Urothelium cell line (cell line): ENCODE measurements at places on chromosomes 5 and 9.

- DNase-seq: no peak
Measured at GRCh38 chr5:143061161-143061945, 291.2 kb downstream of the ARHGAP26 start.

DNA sequence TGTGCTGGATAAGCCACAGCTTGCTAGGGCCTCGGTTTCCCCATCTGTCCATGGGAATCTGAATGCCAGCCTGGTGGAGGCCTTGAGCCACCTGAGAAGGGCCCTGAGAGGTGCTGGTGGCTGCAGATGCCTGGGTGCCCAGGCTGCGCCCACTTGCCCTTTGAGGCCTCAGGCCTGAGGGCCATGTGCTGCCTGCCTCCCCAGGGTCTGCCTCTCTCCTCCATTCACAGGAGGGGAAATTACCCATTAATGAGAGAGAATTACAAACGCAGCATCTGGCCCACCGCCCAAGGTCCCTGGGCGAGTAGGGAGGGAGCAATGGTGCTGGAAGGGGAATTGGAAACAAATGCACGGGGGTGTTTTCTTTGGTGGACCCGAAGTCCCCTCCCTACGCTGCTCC, 59.6 kb downstream of the BARX1 start:
- DNase-seq: no peak

GRCh38 chr9:129416821-129417539, 203.9 kb downstream of the C9orf50 start:
- peak; percentile 37 for DNase-seq

- no peak for DNase-seq
Measured at GRCh38 chr5:14435481-14435880, 146.1 kb upstream of the OTULINL start.

DNA sequence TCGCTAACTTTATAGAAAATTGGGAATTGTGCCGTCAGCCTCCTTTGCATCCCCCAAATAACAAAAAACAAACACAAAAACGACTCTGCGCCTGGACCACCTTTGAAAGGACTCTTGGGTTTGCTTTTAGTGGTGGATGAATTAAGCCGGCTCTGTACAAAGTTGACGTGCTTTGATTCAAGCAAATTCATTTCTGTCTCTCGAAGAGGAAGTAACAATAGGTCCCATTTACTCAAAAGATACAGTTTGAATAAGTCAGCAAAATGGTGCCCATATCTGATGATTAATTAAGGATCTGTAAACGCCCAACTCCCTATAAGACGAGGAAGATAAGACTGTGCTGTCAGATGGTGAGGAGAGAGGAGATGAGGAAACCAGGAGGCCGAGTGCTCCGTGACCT, 67.8 kb downstream of the AK8 start:
- no peak for DNase-seq

GRCh38 chr9:106941916-106942315, 79.0 kb downstream of the ZNF462 start:
- DNase-seq: no peak

GRCh38 chr5:140635291-140636257, 2.6 kb upstream of the CD14 start:
- no peak for DNase-seq

GRCh38 chr9:133585481-133586351, 23.5 kb downstream of the FAM163B start:
- DNase-seq: no peak

- DNase-seq: no peak
Measured at GRCh38 chr9:137786511-137786920, 91.1 kb upstream of the CACNA1B start.

DNA sequence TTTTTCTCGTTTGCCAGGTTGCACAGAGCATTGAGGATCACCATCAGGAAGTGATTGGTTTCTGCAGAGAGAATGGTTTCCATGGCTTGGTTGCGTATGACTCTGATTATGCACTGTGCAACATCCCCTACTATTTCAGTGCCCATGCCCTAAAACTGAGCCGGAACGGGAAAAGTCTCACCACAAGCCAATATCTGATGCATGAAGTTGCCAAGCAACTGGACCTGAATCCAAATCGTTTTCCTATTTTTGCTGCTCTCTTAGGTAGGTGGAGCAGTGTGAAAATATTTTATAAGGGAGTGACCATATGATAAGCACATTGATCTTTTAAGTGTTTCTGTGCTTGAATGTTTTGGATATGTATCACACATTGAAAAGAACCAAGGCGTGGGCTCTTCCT, 17.7 kb upstream of the FAM120AOS start:
- DNase-seq: no peak

DNA sequence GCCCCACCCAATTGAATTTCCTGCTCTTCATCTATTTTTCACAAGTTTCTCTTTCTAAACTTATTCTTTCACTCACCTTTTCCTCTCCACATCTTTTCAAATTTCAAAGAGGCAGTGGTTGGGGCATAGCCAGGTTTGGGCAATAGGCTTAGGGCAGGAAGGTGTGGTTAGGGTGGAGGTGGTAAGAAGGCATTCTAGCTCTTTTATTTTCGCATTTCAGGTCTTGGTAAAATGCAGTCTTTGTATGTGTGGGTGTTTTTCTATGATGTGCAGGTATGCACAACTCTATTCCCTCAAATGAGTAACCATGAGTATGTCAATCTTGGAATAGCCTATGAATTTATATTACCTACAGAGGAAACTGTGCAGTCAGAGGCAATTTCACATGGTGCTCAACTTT, 129.8 kb upstream of the IFNE start:
- DNase-seq: no peak

GRCh38 chr9:93182572-93182971, 1.4 kb upstream of the WNK2 start:
- no peak for DNase-seq

DNA sequence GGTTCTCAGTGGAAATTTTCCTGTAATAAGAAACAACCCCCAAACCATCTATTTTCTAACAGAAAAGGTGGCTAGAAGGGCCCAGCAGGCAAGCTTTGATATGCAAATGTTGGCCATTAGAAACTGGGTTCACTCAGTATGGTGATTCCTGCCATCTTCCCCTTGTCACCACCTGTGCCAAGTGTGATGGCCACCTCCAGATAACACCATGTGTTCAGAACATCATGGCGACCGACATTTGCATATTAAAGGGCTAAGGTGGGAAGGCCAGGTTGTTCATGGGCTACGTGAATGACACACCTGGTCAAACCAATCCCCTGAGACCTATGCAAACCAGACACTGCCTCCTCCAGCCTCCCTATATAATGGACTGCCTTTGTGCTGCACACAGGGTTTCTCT, 20.4 kb downstream of the FOXE1 start:
- DNase-seq: no peak

DNA sequence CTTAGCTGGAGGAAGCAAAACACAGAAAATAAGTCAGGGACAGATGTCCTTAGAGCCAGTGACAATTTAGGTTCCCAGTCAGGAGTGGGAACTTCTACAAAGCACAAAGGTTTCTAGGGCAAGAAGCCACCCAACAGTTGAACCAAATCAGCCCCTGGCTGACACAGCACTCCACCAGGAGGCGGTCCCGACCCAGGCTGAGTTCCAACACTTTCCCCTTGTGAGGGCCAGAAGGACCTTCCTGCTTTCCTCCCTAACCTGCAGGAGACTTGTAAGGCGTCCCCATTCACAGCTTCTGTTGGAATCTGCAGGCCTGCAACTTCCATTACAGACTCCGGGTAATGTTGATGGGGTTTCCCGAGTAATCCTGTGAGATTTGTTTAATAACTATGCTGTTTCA, 416.4 kb upstream of the IRX1 start:
- no peak for DNase-seq

DNA sequence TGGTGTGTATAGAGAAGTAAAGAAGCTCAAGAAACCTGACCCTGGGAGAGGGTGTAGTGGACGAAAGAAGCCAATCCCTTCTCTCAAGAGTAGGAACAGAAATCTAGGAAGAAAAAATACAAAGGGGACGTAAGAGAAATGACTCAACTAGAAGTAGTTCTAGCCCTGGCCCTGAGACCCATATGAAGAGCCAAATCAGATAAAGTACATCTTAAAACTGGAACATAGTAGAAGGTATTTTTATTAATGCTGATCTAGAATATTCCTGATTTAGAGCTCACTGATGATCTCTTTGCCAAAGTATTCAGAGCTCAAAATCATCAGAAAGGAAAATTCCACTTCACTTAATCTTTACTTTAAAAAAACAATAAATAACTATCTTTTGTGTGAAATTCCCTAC, 184.8 kb downstream of the MLLT3 start:
- DNase-seq: no peak

DNA sequence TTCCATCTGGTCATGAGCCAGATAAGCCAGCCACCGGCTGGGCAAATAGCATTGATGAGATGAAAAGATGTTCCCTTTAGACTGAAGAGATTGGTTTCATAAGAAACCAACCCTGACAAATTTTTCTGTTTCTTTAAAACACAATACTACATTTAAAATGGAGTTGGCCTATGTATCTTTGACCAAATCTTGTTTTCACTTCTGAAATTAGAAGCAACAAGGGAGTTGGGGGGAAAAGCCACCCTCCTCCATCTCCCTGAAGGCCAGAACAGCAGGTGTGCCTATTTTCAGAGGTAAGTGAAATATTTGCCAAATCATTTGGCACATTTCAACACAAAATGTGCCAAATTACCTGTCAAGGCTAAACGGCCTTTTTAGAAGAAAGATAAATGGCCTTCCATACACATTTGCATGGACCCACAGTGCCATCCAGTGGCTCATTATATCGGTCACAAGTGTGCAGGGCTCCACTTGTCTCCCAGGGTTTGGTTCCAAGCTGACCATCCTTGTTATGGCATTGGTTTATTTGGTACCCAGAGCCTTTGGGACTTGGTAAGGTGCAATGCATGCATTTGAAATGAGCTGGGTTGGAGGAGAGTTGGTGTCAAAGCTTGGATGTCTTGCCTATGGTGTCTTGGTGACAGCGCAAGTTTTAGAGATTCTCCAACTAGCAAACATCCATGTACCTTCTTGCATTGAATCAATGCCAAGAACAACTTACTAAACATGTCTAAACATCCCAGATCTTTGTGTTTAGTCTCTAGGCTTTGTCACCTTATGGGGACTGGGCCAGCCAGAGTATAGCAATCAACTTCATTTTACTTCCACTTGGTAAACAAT, 372.0 kb upstream of the KIF2A start:
- DNase-seq: peak; percentile 57

- peak; percentile 5 for DNase-seq
Measured at GRCh38 chr9:17116400-17116837, 18.4 kb upstream of the CNTLN start.

DNA sequence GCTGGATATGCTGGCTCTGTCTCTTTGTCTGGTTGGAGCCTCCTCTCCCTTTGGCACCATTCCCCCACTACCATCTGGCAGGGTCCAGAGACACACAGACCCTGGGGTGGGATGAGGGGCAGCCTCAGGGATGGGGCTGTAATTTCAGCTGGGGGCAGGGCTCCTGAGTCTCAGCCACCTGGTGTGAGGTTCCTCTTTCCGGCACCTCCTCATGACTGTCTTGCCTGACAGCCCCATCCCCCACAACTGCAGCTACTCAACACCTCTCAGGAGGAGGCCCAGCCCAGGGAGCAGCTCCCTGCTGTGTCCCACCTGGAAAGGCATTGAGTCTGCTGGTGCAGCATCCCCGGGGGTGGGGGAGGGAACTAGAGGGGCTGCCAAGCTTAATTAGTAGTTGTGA, 11.7 kb upstream of the RPS14 start:
- no peak for DNase-seq

GRCh38 chr5:33184367-33184766, 256.4 kb upstream of the TARS1 start:
- no peak for DNase-seq

DNA sequence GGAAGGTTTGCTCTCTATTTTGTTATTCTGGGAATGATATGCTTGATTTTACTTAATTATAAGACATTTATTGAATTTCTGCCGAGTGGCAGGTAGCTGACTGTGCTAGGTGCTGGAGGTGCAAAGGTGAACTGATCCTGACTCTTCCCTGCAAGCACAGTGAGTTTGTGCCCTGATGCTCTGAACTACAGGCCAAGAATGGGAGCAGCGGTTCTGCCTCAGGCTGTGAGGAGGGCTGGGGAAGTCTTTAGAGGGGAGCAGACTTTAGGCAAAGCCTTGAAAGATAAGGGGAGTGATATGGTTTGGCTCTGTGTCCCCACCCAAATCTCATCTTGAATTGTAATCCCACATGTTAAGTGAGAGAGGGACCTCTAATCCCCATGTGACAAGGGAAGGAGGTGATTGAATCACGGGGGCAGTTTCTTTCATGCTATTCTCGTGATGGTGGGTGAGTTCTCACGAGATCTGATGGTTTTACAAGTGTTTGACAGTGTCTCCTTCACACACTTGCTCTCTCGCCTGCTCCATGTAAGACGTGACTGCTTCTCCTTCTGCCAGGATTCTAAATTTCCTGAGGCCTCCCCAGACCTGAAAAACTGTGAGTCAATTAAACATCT, 73.1 kb downstream of the NDFIP1 start:
- DNase-seq: no peak

GRCh38 chr9:68964102-68964541, 49.8 kb downstream of the PRKACG start:
- no peak for DNase-seq

DNA sequence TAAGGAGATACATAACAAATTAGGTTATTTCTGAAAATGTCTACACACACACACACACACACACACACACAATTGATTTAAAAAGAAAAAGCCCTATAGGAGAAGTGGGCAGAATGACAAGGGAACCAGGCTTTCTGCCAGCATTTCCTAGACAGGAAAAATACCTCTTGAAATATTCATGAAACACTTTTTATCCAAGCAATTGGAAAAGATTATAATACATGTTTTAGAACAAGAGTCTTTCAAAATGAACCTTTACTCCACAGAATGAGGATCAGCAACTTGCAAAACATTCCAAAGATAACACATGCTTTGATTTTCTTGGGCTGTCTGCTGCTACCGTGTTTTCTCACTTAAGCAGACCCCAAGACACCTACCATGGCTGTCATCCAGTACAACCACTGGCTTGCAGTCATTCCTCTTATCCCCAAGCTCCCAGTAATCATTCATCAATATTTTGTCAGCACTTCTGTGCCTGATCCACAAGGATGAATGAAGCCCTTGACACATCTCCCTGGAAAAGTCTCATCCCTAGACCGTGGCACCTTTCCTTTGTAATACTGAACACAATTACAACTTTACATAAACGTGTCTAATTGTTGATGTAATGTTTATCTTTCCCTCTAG, 717.1 kb upstream of the ZNF608 start:
- no peak for DNase-seq

DNA sequence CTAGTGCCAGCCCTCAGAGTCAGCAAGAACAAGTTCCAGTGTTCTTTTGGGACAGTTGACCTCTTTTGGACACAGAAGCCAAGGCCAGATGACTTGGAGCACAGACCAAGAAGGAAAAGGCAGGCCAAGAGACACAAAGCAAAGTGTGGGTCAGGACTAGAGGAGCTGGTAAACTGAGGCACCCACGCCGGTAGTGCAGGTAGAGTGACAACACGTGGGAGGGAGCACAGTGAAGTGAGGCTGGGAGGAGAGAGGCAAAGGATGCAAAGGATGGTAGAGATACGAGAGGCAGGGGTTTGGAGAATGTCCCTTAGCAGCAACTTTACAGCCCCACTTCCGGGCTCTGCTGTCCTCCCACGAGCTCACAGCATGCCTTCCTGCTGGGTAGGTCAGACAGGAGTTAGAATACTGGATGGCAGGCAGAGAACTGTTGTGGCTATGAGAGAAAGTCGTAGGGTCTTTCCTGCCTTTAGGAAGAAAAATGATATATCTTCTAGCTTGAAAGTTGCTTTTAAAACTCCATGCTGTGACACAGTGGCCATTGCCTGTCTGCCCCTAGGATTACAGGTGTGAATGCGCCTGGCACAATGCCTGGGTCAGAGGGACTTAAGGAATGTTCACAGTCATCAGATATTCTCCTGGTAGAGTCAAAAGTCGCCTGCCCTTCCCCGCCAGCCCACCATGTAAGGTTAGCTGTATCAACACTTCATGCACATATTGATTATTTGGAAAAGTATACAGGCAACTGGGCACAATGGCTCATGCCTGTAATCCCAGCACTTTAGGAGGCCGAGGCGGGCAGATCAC, 97.9 kb downstream of the PDE8B start:
- no peak for DNase-seq
